ENCODE measurements at places on chromosomes 2 and 18.

DNA sequence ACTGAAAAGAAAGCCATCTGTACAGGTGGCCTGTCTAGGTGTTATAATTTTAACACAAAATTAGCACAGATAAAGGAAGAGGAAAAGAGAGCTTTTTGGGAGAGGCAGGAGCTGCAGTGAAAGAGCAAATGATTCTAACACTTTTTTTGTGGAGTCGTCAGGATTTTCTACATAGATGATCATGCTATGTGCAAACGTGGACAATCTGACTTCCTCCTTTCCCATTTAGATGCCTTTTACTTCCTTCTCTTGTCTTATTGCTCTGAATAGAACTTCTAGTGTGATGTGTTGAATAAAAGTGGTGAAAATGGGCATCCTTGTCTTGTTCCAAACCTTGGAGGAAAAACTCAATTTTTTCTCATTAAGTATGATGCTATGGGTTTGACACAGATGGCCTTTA, 334.5 kb downstream of the NBAS start:
- no peak for DNase-seq

DNA sequence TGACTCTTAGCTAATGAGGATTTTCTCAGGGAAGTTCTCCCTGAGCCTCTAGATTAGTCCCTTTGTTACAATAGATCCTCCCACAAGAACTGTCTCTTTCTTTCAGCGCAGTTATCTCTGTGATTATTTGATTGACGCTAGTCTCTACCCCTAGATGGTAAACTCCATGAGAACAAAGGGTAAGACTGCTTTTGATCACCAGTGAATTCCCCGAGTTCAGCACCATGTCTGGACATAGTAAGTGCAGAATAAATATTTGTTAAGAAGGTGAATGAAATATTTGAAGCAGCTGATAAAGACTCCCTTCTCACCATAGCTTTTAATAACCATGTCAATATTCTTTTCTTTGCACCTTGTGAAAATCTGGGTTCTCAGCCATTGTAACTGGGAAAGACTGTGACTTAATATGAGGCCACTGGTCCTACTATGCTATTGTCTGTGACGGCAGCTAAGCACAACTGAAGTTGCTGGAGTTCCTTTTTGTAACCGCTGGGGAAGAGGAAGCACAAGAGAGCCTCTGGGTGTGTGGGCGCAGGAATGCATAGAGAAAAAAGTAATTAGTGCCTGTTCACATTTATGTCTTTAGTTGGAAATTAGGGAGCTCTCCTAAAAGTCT, 214.7 kb downstream of the TGIF1 start:
- no peak for DNase-seq

- DNase-seq: no peak
These were observed 30.2 kb downstream of the UGP2 start for GRCh38 chr2:63871864-63872263.

DNA sequence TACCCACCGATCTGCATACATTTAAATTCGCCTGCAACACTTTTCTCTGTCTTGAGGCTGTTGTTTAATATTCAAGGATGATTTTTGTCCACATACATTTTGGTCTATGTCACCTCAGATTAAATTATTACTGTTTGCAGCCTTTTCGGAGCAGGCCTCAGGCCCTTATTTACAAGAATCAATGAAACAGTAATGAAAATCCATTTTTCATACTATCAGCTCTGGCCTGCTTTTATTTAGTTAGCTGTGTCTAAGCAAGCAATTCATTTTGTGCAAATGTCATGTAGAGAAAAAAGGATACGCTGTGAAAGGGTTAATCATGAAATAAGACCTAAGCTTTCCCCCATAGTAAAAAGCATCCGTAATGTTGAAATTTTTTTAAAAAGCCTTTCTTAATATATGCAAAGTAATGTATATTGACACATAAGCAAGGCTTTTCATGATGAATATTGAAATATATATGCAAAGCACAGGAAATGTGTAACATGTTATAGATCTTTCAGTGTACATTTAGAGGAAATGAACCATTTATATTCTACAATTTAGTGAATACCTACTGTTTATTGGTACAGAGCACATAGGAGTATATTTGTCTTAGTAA, 1135.3 kb upstream of the ZEB2 start:
- no peak for DNase-seq

- DNase-seq: no peak
These were observed 517.9 kb downstream of the DPP10 start for GRCh38 chr2:114960389-114960788.

GRCh38 chr18:48191494-48191893, 217.7 kb downstream of the ZBTB7C start:
- DNase-seq: no peak

GRCh38 chr2:150584081-150584480, 96.6 kb upstream of the RND3 start:
- DNase-seq: no peak

- DNase-seq: no peak
These were observed 87.7 kb upstream of the TGFA start for GRCh38 chr2:70641263-70641784.

DNA sequence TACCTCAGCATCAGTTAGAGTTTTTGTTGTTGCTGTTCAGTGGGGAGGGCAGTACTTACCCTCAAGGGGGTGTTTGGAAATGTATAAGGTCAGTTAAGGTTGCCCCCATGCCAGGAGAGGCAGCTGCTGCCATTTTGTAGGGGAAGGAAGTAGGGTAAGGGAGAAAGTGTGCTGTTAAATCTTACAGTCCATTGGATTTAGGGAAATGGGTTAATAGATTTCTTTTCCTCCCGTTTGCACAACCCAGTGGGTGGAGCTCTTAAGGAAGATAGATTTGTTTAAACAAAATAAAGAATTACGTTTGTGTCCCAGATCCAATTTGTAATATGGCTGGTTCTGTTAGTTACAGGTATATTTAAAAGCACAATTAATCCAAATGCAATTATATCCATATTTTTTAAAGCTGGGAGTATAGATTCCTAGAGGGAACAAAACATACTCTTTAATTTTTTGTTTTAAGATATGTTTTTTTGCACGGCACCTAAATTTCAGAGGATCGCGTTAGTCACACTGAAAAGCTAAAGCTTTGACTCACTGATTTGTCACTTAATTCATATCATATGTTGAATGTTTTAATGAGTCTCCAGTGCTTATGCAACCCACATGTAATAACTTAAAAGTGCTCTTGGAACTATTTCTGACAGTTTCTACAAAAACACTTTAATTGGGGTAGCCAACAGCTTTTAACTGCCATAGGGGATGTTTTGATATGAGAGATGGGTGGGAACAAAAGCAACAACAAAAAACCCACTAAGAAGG, 9.0 kb upstream of the CWC22 start:
- peak; percentile 74 for DNase-seq

DNA sequence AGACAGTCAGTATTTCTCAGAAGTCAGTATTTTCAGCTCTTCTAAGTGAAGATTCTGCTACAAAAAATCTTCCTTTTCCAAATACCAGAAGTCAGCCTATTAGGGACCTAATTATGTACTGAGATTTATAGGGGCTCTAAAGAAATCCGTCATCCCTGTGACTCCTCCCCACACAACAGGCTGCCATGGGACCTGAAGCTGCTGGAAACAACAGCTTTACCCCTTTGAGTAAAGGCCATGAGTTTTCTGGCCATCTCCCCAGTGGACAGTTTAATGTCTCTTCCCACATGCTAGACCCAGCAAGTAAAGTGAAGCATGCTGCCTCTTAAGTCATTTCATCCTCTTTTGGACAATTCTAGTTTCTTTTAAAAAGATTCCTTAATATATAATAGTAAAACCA, 255.7 kb upstream of the ACVR2A start:
- DNase-seq: peak; percentile 14

DNA sequence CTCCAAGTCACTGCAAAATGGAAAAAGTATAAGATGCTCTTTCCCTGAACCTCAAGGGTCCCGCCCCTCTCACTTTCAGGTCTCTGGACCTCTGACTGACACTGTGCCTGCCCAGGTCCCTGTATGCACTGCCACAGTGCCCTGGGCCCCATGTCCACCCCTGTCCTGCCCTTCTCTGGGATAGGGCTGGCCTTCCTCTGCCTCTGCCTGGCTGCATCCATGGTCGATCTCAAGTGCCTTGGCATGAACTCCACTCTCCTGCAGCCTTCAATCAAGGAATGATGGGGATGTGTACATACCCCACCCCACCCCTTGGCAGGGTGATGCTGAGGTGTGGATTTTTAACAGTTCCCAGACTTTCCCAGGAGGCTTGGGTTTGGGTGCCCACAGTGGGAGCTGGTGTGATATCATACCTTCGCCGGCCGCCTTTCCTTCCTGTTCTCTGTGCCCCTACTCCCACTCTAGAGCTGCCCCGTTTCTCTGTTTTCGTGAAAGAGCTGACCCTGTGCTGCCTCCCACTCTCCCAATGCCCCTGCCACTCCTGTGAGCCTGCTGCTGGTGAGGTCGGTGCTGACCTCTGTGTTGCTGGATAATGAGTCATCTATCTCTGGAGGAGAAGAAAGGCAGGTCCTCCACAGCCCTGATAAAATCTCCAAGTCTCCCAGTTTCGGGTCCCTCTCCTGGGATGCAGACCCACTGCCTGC, 18.9 kb downstream of the PTPN18 start:
- peak; percentile 20 for DNase-seq

DNA sequence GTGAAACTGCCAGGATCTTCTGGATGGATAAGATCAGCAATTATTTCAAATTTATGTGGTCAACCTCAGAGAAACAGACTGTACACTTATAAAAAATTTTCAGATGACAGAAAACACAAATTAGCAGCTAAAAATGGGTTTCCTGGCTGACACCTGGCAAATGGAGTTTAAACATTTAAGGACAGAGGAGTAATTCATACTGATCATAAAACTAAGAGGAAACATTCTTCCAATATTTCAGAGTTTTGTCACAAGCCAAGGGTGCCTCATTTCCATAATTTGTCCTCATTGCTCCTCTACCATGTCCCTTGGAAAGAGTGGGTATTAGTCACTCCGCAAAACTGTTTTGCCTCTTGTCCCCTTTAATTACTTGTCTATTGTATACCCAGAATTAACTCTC, 70.2 kb downstream of the TMEFF2 start:
- DNase-seq: peak; percentile 43

DNA sequence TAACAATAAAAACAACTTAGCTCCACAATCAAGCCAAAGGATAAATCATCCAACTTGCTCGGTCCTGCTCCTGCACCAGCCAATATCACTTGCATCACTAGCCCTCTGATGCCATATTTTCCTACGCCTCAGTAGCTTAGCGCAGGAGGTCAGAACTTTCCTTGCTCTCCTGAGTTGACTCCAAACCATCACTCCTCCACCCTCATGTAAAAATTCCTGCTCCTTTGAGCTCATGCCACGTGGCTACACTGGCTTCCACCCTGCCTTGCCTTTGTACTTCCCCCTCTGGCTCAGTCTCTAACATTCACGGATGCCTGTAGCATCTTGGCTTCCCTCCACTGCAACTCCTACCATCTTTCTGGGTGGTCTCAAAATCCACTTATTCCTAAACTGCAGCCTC, 25.2 kb downstream of the AAK1 start:
- DNase-seq: no peak

GRCh38 chr2:101255501-101255900, 2.8 kb downstream of the CNOT11 start:
- DNase-seq: no peak
